ENCODE measurements at places on chromosomes 2 and 18.

- DNase-seq: no peak
Measured at GRCh38 chr18:58231930-58232329, 187.9 kb downstream of the NEDD4L start.

- no peak for DNase-seq
Measured at GRCh38 chr2:203379156-203379555, 51.0 kb downstream of the ABI2 start.

DNA sequence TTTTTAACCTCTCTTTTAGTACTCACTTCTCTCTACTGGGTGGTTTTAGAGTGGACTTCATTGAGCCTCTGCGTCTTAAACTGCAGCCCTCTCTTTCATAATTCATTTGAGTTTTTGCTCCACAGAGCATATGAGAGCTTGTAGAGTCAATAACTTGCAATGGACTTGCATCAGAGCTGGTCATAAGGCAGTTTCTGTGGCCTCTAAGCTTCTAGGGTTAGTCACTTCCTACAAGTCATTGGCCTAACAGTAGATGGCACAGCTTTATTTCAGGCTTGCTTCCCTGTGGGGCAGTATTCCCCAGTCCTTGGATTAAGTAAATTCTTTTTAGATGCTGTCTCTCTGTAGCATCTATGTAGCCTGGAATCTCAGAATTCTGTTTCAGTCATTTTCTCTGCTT lies 1435.7 kb downstream of the LRP1B start:
- no peak for DNase-seq

- no peak for DNase-seq
Measured at GRCh38 chr2:119112230-119112629, 46.3 kb downstream of the C1QL2 start.

DNA sequence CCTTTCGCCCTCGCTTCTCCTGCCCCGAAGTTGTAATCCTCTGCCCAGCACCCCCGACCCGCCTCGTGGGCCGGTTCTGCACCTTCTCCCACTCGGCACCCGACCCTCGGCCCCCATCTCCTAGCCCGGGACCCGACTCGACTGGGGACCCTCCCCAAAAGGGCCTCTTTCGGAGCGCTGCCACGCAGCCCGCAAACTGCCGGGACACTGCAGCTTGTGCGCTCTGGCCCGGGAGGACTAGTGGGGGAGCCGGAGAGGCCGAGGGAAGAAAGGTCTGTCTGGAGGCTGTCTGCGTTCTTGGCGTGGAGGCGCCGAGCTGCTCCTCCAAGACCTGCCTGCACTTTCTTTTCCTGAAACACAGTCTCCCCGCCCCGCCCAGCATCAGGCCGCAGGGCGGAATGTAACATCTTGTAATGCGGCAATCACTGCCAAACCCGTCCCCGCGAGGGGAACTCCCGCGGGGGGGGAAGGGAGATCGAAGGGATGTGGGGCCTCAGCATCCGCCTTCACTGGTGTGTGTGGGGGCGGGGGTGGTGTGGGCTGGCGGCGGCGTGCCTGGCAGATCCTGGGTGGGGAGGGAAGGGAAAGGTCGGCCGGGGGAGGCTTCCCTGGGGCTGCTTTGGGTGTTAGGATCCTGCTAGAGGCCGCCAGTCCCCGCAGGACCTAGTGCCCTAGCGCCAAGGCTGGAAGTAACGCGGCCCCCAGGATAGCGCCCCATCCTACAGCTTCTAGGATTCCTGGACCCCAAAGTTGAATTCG lies 7.4 kb downstream of the DLX2 start:
- DNase-seq: peak; percentile 64

- peak; percentile 11 for DNase-seq
Measured at GRCh38 chr18:49017813-49018553, 67.2 kb upstream of the SMAD7 start.
